ENCODE measurements at places on chromosomes 3 and 15.

DNA sequence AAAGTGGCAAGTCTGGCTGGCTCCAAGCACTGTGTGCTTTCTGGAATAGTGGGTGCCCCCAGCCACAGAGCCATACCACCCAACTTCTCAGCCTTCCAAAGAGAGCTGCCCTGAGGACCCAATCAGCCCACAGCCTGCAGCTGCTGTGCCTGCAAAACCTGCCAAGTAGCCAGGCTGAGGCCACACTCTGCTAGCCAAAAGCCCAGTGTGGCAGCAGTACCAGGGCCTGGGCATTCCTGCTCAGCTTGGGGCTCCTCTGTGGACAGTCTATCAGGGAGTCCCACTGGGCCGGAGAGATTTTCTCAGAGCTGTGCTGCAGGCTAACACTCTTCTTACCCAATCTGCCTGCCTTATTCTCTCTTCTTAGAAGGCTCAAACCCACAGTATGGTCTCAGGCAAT is 136.5 kb downstream of the TPRA1 start:
- DNase-seq: no peak

- DNase-seq: no peak
Measured at GRCh38 chr3:23368731-23369130, 165.6 kb downstream of the UBE2E2 start.

GRCh38 chr3:141110322-141110721 is 59.2 kb downstream of the SPSB4 start:
- DNase-seq: no peak

DNA sequence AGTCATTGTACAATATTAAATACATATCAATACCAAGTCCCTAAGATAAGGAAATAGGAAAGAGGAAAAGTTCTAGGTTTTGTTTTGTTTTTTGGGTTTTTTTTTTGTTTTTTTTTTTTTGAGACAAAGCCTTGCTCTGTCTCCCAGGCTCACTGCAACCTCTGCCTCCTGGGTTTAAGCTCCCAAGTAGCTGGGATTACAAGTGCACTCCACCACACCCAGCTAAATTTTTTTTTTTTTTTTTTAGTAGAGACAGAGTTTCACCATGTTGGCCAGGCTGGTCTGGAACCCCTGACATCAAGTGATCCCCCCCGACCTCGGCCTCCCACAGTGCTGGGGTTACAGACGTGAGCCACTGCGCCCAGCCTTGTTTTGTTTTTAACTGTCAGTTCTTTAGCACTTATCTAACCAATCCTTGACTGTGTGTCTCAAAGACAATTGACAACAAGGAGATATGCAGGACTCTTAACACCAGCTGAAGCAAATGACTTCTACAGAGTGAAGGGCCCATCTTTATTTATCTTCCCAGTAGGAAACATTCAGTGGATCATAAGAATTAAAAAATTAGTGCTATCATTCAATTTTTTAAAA is 100.0 kb upstream of the RAP2B start:
- no peak for DNase-seq

DNA sequence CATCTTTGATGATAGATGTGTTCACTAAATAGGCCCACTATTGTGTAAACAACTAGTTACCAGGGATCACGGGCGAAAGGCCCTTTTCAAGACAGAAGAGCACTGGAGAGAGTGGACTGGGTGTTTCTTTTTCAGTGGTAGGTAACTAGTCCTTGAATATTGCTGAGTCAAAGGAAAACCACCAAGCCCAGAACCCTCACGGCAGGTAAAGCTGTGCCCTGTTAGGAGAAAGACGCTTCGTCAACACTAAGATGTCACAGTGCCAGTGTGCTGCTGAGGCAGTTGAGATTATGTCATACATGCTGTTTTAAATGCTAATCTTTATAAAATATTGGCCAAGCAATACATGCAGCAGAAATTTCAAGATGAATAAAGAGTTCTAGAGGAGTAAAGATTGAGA is 578.6 kb downstream of the PYDC2 start:
- no peak for DNase-seq

- DNase-seq: no peak
Measured at GRCh38 chr3:137789236-137789635, 25.1 kb downstream of the SOX14 start.

DNA sequence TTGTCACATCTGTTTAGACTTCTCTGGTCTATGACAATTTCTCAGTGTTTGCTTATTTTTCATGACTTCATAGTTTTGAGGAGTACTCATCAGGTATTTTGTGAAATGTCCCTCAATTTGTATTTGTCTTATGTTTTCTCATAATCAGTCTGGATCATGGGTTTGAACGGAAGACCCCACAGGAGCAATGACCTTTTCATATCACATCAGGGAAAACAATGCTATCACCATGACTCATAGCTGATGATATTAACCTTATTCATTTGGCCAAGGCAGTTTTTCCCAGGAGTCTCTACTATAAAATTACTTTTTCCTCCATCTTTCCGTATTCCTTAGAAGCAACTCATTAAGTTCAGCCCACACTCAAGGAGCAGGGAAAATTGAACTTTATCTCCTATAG is 32.7 kb downstream of the AADACL2 start:
- no peak for DNase-seq

- no peak for DNase-seq
Measured at GRCh38 chr15:75697523-75697922, 15.1 kb downstream of the CSPG4 start.

Data from inflammatory macrophage treated with lipopolysaccharide for 4 hours (primary cell).